ENCODE measurements at places on chromosomes 4 and X. TPM values are rescaled to one million over a fixed set of nuclear protein-coding genes. Genes with fewer than 3 reads are reported as not detected.
A peak's percentile ranks its signal among the peaks of the same experiment; 100 is the strongest.

GRCh38 chr4:40309250-40309774, 25.8 kb upstream of the CHRNA9 start:
- peak; percentile 87 for DNase-seq

DNA sequence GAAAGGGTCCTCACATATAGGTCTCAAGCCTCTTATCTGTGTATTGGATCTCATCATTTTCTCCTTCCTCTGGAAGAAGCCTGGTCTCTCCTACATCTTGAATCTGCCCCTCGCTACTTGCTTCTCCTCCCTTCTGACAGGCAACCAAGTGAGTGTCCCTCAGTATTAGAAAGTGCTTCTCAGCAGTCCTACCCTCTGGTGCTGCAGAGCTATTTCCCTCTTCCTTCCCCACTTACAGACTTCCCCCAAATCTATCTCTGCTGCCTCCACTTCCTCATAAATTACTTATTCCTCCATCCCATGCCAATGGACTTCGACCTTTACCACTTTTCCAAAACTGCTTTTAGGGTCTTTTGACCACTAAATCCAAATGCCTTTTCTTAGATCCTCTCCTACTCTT, 129.1 kb upstream of the NAP1L5 start:
- DNase-seq = no peak

DNA sequence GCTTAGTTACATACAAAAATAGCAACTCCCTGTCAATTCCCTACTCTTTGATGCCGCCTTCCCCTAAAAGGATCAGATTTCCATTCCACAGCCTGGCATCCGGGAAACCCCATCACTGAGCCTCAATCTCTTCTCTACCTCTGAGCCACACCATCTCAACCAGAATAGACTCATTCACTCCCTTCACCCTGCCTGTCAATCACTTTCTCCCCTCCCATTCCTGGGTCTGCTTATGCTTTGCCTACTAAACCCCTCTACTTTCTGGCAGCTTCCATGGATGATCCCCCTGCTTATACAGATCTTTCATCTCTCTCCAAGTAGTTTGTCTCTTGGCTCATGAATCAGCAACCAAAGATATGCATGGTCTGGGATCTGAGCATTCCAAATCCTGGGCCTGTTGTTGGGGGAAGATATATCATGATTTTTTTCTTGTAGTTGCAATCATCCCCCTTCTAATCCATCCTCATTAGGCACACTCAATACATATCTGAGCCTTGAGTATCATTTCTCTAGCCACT, 2.6 kb downstream of the AMER1 start:
- no peak for DNase-seq

DNA sequence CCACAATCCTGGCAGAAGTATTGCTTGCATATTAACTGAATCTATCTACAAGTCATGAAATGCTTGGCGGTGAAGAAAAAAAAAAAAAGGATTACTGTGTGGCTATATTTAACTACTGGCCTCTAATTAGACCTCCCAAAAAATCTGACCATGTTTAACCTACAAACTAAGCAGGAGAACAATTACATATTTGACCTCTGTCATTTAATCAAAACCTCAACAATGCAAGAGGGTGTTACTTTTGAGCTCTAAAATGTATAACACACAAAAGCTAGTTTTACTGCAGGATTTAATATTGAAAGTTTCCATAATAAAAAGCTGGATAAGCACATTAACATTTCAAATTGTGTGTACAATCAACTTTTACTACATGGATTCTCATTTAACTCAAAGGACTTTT, 1.5 kb downstream of the ITM2A start:
- DNase-seq = no peak

GRCh38 chrX:1874899-1875298, 260.0 kb downstream of the ASMT start:
- DNase-seq = no peak

DNA sequence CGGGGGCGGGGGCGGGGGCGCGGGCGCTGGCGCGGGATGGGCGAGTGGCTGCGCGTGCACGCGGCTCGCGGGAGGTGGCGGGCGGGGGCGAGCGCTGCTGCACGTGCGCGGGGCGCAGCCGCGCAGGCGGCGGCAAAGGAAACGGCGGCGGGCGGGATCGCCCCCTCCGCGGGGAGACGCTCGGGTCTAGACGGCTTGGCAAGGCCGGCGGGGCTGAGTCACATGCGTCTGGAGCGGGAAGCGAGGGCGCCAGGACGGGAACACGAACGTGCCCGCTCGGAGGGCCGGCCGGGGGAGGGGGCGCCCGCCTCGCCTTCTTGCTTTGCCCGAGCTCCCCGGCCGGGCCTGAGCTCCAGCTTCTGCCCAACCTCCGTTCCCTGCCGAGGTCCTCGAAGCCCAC, 4.3 kb upstream of the HAUS7 start:
- DNase-seq = peak; percentile 72

DNA sequence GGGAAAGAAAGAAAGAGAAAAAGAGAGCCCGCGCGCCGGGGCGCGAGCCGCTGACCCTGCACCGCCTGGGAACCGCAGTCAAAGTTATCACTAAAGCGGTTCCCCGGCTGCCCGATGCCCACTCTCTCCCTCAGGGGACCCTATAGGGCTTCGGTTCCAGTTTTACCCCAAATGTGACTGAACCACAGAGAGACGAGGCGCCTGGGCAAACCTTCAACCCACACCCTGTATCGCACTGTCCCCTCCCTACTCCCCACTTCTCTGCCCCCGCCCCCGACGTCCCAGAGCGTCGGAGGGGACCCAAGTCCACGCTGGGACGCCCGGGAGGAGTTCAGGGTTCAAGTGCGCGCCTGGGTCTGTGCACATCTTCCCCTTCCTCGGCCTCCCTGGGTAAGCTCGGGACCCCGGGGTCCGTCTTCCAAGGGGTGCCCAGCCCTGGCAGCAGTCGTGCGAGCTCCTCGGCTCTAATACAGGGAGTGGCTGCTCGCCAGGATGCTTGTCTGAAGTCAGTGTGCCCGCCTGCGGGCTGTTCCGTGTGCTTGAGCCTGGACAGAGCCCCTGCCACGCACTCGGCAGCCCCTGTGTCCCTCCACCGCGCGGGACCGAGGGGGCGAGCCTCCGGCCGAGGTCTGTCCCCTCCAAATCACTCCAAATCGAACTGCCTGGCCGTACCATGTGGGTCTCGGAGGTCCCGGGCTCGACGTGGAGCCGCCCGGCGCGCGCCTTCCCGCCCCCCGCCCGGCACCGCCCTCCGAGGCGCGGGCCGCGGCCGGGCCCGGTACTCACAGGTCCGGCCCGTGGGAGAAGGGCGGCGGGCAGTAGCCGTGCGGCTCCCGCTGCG, 960 bp downstream of the TRPC3 start:
- DNase-seq = peak; percentile 29

- DNase-seq = peak; percentile 69
Measured at GRCh38 chr4:55866290-55866907, 13.0 kb downstream of the EXOC1 start.

- no peak for DNase-seq
Measured at GRCh38 chrX:121407627-121408026, 360.2 kb downstream of the GLUD2 start.

DNA sequence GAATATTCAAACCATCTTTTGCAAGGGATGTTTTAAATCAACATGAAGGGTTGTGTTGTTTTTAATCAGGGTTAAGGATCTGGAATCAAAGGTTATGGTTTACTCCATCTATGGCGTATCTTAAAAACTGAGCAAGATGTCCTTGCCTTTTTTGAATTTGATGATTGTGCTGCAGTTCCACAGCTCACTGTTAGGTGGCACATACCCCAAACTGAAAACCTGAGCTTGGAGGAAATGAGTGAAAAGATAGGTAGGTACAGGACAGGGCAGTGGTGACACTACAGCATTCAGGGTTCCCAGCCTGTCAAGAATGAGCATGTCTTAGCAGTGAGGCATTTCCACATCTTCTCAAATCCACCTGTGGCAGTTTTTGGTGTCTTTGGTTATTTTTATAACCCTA, 13.1 kb upstream of the EOLA1 start:
- DNase-seq = peak; percentile 6

RFC1 gene
- total RNA-seq = 36.6 TPM

POU3F4 gene
- total RNA-seq = not detected

MAGEC2 gene
- total RNA-seq = 79.0 TPM

SUPT20HL1 gene
- total RNA-seq = not detected

KLHL13 gene
- 4.0 TPM for total RNA-seq

SPARCL1 gene
- total RNA-seq = not detected
